Mucosa of gallbladder (tissue), 1 donor: ENCODE measurements at places on chromosomes 5 and 9. TPM values are rescaled to one million over a fixed set of nuclear protein-coding genes. Genes with fewer than 3 reads are reported as not detected.
A peak's percentile ranks its signal among the peaks of the same experiment; 100 is the strongest.

Gene GRXCR2
- total RNA-seq, result not detected

Gene PSAT1
- total RNA-seq, result 2.4 TPM

Gene C9orf153
- total RNA-seq, result 0.23 TPM

Gene SLC36A2
- total RNA-seq, result 0.14 TPM

Gene CKS2
- total RNA-seq, result 10.6 TPM

Gene TBC1D2
- total RNA-seq, result 16.7 TPM

DNA sequence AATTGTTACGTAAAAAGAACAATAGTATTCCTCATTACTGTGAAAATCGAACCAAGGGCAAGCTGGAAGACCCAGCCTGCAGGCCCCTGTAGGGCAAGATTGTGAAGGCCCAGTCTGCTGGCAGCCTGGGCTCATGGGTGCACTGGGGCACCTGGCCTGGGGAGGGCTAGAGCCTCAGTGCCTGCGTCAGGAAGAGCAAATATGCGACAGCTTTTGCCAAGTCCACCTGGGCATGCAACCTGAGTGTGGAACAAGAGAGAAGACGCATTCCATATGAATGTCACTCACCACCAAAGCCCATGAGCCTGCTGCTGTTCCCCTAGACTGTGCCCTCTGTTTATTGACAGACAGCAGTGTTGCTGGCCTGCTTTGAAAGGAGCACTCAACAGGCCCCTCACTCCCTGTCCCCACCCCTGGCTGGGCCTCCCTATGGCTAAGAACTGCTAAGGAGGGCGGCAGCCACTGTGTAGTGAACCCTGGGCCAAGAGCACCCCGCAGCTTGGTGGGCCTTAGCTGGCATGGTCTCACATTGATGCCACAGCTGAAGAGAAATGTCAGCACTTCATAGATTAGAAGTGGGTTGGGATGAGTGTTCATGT is 28.2 kb downstream of the PSD2 start:
- DNase-seq, result no peak

DNA sequence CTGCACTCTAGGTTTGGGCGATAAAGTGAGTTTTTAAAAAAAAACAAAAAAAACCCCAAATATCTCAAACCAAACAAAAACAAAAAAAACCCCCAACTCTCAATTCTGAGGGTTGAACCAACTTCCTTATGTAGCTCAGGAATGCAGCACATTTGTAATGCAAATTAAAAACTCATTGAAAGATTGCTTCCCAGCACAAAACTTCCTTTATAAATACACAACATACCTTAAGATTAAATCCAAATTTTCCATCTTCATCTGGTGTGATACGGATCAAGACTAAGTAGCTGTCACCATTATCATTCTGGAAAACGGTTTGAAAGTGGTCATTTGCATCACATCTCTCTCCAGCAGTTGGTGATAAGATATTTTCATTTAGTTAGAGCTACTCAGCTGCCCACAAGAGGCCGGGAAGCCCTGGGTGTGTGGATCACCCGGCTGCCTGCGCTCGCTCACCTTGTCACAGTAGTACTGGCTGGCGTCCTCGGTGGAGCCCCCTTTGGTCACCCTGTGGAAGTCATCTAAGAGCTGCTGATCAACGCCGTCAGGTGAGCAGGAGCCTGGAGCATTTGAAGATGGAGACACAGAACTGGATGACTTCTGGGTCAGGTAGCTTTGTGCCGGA is 88.2 kb downstream of the PTPN3 start:
- DNase-seq, result no peak

GRCh38 chr5:137496919-137497318 is 2.2 kb downstream of the SPOCK1 start:
- no peak for DNase-seq

- peak; percentile 50 for DNase-seq
These were observed 23.1 kb upstream of the NSMF start for GRCh38 chr9:137482094-137482781.

DNA sequence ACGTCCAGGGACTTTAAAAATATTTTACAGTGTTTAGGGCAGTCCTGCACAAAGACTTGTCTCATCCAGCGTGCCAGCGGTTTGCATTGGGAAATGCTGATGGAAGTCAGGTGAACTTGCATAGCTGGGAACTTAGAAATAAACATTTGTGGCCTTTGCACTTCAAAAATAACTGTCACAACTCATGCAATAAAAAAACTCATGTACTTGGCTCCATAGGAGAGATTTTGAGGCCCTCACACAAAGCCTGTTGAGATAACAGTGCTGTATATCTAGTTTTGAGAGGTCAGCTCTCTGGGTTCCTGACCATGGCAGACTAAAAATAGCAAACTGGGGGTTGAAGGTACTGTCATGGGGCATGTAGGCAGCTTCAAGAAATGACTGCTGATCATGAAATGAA is 5.5 kb downstream of the COMMD10 start:
- DNase-seq, result no peak

DNA sequence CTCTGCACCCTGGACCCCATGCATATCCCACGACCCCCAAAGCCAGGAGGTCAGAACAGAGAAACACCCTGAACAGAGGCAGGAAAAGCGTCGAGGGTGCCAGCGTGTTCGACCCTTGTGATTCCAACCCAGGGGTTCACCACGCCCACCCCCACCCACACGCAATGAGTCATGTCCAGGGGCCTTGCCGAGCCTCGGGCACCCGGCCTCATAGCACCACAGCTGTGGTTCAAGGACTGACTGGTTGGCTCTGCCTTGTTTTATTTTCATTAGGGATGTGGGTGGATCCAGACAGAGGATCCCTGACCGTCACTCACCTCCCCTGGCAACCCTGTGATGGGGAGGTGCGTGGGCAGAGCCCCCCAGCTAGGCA is 9.5 kb upstream of the QSOX2 start:
- no peak for DNase-seq

GRCh38 chr9:20244271-20244670 is 378.0 kb downstream of the MLLT3 start:
- DNase-seq, result no peak

GRCh38 chr5:136080483-136081216 is 51.9 kb downstream of the TGFBI start:
- peak; percentile 96 for DNase-seq

DNA sequence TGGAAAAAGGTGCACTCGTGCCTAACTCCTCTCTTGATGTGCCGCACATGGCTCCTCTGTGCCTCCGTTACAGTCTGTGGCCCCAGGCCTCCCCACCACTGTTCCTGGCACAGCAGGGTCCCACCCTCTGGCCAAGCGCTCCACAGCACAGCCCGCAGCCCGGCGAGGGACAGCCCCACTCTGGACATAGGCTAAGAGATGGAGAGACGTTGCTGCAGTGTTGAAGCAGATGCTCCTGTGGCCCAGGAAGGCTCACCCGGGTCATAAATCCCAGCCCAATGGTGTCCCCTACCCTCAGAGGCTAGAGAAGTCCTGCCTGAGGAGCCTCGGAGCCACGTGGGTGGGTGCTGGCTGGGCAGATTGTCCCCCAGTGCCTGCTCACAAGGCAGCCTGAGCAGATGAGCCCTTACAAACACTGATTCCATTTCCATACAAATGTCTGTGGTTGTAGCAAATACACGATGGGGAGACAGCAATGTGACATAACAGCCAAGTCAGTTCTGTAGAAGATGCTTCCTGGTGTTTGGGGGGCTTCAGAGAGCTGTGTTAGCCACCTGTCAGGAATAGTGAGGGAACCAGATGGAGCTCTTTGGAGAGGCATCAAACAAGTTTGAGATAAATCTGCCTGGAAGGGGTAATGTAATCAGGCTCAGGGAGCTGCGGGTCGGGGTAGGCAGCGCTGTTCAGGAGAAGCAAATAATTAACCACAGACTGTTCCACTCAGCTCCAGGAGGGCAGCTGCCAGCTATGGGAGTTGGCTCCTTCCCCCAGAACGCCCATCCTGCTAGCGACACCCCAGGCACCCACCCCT is 41.7 kb downstream of the C5orf15 start:
- peak; percentile 27 for DNase-seq

DNA sequence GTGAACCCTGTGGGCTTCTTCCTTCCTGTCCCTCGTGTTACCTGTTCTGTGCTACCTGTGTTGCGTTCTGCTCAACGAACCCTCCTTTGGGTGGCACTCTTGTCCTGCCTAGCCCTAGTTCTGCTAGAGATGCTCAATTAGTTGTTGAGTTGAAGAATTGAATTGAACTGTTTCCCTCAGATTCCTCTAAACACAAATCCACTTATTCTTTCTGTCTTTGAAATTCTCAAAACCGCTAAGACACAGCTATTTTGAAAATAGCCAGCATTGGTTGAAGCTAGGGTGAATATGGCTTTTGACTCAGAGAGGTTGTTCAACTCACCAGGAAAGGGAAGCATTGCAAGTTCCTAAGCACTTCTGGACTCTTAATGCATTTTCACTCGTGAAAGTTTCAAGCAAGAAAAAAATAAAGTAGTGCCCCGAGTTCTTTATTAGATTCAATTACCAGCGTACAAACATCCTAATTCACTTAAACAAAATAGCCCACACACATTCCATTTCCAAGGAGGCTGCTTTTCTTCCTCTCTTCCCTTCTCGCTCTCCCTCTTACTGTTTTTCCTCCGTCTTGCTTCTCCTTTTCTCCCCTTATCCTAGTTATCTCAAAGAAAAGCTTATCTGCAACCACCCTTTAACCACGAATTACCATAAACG is 642 bp upstream of the ITGA1 start:
- DNase-seq, result peak; percentile 58

DNA sequence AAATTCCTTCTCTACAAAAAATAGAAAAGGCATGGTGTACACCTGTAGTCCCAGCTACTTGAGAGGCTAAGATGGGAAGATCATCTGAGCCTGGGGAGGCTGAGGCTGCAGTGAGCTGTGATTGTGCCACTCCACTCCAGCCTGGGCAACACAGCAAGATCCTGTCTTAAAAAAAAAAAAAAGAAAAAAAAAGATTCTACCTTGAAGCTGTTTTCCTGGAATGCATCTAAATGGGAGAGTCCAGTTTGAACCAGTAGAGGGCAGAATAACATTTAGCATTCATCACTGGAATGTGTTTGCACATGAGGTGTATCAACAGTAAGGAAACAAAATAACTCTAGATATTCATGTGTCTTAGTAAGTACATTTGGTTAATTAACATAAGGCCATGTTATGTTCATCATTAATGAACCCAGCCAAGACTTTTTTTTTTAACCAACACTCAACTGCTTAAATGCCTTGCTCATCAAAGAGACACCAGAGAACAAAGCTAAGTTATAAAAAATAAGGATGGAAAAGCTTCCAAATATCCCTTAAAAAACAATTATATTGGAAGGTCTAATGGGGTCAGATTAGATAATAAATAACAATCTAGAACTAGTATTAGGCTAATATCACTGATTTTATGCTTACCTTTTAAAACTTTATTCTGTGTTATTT is 16.1 kb downstream of the IFNE start:
- DNase-seq, result no peak

GRCh38 chr5:118439831-118440230 is 548.5 kb downstream of the DTWD2 start:
- no peak for DNase-seq

GRCh38 chr5:136246122-136246521 is 53.2 kb upstream of the SMIM32 start:
- no peak for DNase-seq

GRCh38 chr5:37109338-37109737 is 139.8 kb downstream of the CPLANE1 start:
- DNase-seq, result no peak

DNA sequence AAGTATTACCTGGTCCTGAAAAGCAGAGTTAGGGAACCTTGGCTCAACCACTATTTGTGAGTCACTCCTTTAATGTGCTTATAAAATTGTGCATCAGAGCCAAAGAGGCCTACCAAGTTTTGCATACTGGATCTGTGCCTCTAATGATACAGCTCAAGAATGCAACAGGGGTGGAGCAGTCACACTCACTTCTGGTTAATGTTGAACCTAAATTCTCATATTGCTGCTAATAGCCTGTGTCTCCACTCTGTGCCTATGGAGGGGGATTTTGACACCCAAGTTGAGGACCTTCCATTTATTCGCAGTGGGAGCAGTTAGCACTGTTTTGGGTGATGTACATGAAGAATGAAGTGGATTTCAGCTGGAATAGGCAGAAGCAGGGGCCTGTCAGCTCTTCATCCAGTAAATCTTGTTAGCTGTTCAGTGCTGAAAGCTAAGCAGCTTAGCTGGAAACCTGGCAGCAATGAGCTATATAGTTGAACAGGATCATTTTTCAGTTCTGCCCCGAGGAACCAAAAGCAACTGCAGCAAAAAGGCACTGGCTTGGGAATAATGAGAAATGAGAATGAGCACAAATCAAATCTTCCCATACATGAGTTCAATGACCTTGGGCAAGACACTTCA is 9.7 kb downstream of the SH3TC2 start:
- DNase-seq, result no peak

DNA sequence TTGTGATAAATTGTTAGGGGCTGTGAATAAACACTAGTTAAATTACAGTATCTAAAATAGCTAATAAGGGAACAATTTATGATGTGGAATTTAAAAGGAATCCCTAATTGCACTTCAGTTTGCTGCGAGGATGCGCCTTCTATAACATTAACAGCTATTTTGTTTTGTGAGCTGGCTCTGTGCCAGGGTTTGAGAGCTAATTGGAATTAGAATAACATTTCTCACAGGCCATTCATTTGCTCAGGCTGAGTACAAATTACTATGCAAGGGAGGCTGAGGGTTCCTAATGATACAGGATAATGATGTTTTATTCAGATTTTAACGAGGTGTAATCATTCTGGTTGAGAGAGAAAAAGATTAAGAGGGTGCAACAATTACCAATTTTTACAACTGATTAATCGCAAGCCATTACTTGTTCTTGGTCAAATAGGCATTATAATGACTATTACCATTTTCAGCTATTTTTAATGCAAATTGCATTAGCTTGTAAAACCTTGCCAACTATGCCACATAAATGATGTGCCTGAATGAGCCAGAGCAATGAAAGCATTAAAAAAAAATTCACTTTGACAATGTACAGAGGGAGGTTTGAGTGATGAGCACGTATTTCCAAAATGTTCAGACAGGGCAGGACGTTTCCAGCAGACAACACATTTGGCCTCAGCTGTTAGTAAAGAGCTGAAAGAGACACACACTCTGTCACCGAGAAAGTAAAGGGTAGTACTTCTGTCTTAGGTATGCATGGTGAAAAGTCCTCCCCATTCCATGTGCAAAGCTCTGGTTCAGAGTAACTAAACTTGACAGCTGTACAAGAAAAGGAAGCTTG is 576.5 kb downstream of the TLE1 start:
- no peak for DNase-seq

DNA sequence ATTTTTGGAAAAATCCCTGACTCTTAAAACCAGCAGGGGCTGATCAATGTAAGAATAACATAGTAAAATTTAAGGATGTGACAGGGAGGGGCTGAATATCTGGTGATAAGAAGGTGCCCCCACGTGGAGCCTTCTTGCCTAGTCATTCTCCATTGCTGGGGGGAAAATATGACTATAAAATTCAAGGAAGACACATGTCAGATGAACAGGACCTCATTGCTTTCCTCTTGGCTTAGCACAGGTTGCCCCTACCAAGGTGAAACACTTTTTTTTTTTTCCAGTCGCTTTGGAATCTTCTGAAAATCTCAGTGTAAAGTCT is 310.9 kb downstream of the EFNA5 start:
- DNase-seq, result no peak

DNA sequence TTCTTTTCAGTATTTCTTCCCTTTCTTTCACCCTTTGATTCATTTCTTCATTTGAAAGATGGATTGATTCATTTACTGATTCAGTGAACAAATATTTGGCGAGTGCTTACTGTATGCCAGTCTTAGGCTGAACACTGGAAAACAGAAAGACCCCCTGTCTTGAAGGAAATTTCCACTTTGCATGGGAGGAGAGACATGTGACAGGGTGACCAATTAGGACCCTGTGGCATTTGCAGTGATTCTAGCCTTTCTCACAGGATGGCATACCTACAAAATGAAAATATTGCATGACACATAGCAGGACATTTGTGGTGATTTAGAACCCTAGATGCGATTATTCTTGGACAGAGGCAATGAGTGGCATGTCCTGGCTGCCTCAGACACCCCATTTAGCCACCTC is 407.2 kb upstream of the SGCD start:
- no peak for DNase-seq
